ENCODE measurements at places on chromosomes 13 and 19. TPM values are rescaled to one million over a fixed set of nuclear protein-coding genes. Genes with fewer than 3 reads are reported as not detected.

IRGC gene
- not detected for polyA plus RNA-seq

TYROBP gene
- polyA plus RNA-seq = not detected

VSTM1 gene
- polyA plus RNA-seq = not detected

PTBP1 gene
- polyA plus RNA-seq = 130 TPM

SMAD9 gene
- 0.10 TPM for polyA plus RNA-seq

CA11 gene
- polyA plus RNA-seq = 3.9 TPM

FXYD3 gene
- 851 TPM for polyA plus RNA-seq

RNF113B gene
- polyA plus RNA-seq = not detected

NCR1 gene
- not detected for polyA plus RNA-seq

ISOC2 gene
- 34.7 TPM for polyA plus RNA-seq

S1PR2 gene
- polyA plus RNA-seq = 1.6 TPM

PRR22 gene
- 0.76 TPM for polyA plus RNA-seq

CGB5 gene
- polyA plus RNA-seq = 0.20 TPM

RNF17 gene
- polyA plus RNA-seq = not detected

GRCh38 chr19:57648331-57649003 lies 15.5 kb downstream of the ZNF211 start:
- DNase-seq = no peak

DNA sequence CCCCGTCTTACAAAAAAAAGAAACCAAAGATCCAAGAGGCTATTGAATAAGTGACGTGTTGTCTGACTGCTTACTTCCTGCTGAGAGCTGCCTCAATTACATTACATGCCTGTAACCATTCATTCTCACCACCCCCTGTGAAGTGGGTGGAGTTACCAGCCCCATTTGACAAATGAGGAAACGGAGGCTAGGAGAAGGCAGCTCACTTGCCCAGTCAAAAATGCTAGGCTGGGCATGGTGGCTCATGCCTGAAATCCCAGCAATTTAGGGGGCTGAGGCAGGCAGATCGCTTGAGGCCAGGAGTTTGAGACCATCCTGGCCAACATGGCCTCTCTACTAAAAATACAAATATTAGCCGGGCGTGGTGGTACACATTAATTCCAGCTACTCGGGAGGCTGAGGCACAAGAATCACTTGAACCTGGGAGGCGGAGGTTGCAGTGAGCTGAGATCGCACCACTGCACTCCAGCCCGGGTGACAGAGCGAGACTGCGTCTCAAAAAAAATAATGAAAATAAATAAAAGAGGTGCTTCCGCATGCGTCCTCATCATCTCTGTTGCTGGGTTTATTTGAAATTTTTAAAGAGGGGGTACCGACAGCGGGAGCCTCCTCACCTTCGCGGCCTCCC lies 499 bp downstream of the LSM7 start:
- DNase-seq = peak; percentile 23

DNA sequence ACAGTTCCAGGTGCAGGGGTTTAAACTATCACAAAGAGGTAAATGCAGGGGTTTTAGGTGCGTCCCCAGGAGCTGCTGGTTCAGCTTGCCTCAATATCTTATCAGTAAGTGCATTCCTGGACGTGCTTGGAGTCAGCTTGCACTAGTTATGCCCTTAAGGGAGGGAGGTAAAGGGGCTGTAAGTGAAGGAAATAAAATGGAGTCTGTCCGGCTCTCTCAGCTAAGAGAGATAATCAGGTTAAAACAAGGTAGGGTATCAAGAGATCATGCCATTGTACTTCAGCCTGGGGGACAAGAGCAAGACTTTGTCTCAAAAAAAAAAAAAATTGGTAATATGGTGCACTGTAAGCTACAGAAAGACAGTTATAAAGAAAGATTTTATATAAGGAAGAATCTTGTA lies 69.7 kb downstream of the ZNF100 start:
- no peak for DNase-seq

DNA sequence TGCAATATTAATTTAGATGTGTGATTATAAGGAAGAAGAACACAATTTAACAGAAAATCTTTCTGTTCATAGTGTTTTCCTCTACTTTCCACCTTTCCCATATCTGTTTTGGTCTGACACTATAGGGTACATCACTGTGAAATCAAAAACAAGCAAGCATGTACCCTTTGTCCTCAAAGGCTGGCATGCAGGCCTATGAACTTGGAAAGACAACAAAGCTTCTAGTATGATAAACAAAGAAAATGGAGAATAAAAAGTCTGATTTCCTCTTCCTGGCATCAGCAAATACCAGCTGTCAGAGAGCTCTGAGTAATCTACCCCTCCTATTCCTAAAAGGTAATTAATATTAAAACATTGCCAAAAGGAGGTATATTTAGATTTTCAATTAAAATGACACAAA lies 5.6 kb upstream of the NEK3 start:
- DNase-seq = no peak

- DNase-seq = no peak
Observed at GRCh38 chr13:26340807-26341206, 86.9 kb downstream of the CDK8 start.

GRCh38 chr19:51821921-51822320 lies 27.0 kb downstream of the FPR3 start:
- DNase-seq = no peak

GRCh38 chr13:99135591-99135990 lies 65.1 kb upstream of the UBAC2 start:
- no peak for DNase-seq

GRCh38 chr13:113905942-113906341 lies 42.1 kb upstream of the GAS6 start:
- DNase-seq = no peak

DNA sequence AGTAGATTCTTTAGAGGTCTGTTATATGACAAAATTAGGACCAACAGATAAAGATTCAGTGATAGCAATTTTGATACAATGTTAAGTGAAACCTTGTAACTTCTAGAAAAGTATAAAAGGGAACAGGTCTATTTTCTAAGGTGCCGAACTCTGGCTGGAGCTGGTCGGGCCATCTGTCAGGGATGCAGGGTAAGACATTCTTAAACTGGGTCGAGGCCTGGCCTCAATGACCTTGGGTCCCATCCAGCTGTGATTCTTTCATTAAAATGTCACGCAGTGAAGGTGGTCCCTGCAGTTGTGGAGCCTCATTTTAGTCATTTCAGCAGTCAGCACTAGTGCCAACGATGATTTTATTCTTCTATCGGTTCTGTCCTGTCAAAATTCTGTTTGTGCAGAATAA lies 271.9 kb upstream of the SPRY2 start:
- no peak for DNase-seq

DNA sequence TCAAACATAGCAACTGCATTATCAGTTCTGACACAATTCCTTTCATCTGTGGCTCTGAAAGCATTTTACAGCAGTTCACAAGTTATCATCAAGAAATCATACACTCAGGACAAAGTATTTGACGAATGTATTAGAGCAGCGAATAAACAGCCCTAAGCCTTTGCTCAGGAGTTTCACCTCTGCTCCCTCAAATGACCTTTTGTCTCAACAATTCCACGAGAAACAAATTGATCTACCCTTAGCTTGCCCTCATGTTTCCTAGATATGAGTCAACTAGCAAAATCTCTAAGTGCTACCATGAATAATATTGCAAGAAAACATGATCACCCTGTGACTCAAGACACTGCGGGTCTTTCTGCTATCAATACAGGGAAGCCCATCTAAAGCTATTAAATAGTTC lies 396.1 kb downstream of the EFNB2 start:
- DNase-seq = no peak

- DNase-seq = no peak
Observed at GRCh38 chr19:20107301-20107700, 29.5 kb downstream of the ZNF90 start.

GRCh38 chr19:2636897-2637683 lies 65.4 kb downstream of the GNG7 start:
- DNase-seq = no peak

- no peak for DNase-seq
Observed at GRCh38 chr13:45847554-45848224, 3.9 kb downstream of the SIAH3 start.

DNA sequence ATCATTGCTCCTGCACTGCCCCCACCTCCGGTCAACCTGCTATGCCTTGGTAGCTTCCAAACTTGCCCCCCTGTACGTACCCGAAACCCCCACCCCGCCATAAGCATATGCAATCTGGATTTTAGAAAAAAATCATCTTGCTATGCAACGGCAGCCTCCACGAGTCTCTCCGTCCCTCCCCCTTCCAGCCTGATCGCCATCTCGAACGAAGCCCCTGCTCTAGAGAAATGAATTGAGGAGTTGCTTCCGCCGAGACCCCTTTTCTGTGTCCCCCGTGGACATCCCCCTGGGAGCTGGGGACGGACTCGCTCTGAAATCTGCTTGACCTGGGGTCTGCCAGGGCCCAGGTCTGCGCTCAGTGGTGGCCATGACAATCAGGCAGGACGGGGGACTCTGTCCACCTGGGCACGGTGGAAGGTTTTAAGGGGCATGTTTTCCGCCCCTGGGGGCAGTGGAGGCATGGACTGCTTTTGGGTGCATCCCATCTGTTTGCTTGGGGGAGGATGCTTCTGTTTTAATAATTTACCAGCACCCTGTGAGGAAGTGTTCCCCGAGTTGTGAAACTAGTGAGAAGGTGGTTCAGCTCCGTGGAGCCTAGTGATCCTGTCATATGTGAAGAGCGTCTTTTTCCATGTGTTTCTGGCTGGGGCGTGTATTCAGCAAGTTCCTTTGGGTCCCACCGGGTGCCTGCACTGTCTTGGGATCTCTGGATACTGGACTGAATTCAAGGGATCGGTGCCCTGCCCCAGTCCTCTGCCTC lies 1.0 kb downstream of the KDM4B start:
- no peak for DNase-seq

DNA sequence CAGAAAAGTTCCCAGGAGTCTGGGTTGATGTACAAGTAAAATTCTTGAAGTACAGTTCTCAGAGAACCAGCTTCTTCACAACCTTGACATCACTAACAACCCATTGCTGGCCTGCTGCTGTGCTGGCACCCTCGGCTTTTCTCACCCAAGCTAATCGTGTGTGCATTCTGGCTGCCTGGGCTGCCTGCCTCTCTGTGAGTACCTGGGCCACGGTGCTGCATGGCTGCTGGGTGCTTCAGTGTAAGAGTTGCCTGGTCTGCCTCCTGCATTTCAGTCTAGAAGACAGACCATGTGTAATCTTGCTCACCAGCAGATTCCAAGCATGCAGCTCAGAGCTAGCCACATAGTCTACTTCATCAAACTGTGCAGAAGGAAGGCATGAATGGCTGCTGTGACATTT lies 50.5 kb upstream of the MEDAG start:
- DNase-seq = no peak

DNA sequence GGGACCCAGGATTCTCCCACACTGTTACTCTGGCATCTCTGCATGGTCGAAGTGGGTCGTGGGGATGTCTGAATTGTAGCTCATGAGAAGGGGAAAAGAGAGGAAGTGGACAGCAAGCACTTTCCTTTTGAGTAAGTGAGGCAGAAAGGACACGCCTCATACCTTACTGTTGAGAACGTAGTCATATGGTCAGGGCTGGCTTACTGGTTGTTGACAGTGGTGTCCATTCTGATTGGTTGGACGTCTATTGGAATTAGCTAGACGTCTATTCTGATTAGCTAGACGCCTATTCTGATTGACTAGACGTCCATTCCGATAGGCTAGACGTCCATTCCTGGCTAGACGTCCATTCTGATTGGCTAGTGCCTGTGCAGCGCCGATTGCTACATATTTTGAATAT lies 12.4 kb downstream of the GRIN2D start:
- no peak for DNase-seq

DNA sequence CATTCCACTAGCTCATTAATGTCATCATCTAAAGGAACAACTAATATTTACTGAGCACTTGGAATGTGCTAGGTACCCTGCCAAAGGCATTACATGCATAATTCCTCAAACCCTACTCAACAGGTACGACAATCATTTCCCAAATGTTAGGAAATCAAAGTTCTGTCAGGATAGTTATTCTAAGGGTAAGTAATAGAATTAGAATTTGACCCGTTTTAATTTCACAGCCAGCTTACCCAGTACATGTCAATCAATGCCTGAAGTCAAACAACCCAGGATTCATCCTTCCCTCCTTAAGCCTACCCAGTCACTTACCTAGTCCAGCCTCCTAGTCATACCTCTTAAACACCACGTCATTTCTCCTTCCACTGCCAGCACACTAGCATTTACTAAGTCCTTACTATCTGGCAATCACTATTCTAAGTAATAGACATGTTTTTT lies 2.4 kb downstream of the LNX2 start:
- no peak for DNase-seq

- no peak for DNase-seq
Observed at GRCh38 chr19:44577566-44577874, 35.8 kb upstream of the IGSF23 start.

- DNase-seq = no peak
Observed at GRCh38 chr13:109764045-109764444, 22.3 kb downstream of the IRS2 start.

- DNase-seq = no peak
Observed at GRCh38 chr13:34623331-34623730, 318.7 kb upstream of the NBEA start.

- no peak for DNase-seq
Observed at GRCh38 chr19:30557212-30557611, 185.0 kb downstream of the ZNF536 start.

GRCh38 chr19:31342926-31343325 lies 6.3 kb downstream of the TSHZ3 start:
- no peak for DNase-seq

- no peak for DNase-seq
Observed at GRCh38 chr13:53159431-53159830, 130.8 kb downstream of the OLFM4 start.

All from keratinocyte (primary cell).